ACHN (cell line): ENCODE measurements at places on chromosomes 7 and 10.

GRCh38 chr7:74007242-74007567 lies 20.8 kb upstream of the ELN start:
- DNase-seq = no peak

DNA sequence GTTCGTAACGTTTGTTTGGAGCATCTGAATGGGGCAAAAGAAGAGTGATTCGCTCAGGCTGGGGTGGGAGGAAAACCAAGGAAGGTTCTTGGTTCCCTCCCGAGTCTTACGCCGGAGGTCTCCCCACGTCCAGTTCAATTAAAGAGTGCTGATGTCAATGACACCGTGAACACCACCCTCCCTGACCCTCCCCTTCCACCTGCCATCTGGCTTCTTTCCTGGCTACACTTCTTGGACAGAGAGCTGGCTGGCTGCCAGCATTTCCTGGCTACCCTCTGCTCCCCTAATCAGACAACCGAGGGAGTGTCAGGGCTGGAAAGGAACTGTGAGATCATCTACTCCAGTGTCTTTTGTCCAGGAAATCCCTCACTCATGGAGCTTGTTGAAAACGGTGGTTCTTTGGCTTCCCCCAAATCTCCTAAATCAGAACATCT lies 24.1 kb upstream of the FFAR4 start:
- no peak for DNase-seq

- no peak for DNase-seq
Measured at GRCh38 chr7:87075671-87076404, 16.4 kb upstream of the ELAPOR2 start.

GRCh38 chr7:48875045-48875916 lies 49.1 kb upstream of the CDC14C start:
- DNase-seq = peak; percentile 53

- DNase-seq = peak; percentile 53
Measured at GRCh38 chr10:44386546-44387052, 1.7 kb upstream of the CXCL12 start.

GRCh38 chr7:157684157-157684908 lies 347.5 kb downstream of the DNAJB6 start:
- no peak for DNase-seq

- no peak for DNase-seq
Measured at GRCh38 chr10:6592080-6592479, 12.0 kb upstream of the PRKCQ start.

- DNase-seq = peak; percentile 11
Measured at GRCh38 chr7:17274551-17275245, 23.8 kb upstream of the AHR start.

DNA sequence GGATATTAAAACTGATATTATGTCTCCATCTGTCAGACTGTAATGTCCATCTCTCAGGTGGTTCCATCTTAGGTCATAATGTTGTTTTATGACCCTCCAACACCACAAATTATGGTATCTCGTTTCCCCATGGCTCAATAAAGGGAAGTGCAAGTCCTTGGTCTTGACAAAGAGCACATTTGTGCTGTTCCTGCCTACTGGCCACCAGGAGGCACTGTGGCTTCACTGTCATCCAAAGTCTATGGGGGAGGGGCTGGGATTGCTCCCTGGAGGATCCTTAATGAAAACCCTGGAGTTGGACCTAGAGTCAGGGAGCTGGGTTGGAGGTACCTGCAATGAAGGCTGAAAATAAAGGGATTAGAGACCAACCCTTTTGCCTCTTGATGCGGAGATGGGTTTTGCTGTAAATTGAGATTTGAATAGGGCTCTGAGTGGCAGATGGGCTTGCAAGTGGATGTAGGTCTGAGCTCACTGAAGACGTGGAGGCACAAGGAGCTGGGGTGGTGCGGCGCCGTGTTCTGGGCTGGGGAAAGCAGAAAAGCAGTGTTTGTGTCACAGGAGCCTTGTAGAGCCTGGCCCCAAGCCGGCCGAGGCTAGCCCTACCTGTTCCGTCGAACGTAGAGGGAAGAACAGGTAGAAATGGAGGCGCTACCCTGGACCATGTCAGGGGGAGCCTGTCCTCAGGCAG lies 180.5 kb upstream of the PRSS58 start:
- DNase-seq = peak; percentile 73

GRCh38 chr7:152683297-152683696 lies 7.4 kb upstream of the XRCC2 start:
- DNase-seq = no peak

GRCh38 chr10:50615658-50616057 lies 8.1 kb downstream of the SGMS1 start:
- DNase-seq = no peak

DNA sequence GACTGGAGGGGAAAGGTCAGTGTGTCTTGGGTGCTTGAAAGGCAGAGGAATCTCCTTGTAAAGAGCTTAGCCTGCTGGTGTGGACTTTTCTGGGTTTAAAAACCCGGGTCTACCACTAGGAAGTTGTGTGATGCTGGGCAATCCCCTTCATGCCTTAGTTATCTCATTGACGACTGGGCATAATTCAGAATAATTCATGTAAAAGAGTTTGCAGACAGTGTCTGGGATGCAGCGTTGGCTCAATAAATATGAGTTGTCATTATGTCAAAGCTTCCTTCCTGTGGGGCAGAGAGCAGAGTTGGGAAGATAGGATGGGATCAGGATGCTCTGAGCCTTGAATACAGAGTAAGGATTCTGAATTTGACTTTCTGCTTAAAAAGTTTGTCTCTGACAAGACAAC lies 196.4 kb downstream of the ADRA2A start:
- DNase-seq = no peak

DNA sequence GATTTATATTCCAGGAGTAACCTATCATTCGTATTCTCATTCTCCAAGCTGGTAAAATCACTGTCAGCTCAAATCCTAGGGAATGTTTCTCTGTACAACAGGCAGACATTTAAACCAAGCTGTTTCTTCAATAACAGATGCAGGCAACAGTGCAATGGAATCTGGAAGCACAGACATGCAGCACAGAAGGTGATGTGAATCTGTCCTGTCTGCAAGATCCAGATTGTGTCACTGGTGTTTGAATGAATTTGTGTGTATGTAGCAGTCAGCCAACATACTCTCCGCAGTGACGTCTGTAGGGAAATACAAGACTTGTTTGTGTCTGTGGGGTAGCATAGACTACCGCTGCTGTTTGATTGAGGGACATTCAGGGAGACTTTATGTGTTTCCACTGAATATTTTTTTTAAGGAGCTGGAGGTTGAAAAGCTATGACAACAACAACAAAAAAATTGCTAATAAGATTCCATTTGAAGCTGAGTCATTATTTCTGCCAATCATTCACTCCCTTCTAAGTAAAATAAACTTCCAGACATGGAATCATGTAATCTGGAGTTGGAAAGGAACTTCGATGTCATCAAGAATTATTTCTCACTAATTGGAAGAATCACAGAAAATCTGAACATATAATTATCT lies 122.9 kb upstream of the MYO3A start:
- no peak for DNase-seq

DNA sequence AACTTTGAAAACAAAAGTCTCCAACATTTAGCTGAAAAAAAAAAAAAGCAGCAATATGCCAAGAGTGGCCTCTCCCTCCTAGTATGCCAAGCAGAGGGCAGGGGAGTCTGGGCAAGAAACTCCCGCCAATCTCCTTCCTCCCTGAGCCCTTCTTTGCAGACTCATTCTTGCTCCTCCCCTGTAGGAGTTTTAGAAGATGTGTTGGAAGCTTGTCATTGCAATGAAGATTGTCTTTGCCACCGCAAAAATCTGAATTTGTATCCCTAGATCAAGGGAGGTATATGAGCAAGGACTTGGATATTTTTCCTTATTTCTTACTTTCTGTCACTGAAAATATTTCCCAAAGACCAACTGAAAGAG lies 2.6 kb upstream of the TNS3 start:
- no peak for DNase-seq

DNA sequence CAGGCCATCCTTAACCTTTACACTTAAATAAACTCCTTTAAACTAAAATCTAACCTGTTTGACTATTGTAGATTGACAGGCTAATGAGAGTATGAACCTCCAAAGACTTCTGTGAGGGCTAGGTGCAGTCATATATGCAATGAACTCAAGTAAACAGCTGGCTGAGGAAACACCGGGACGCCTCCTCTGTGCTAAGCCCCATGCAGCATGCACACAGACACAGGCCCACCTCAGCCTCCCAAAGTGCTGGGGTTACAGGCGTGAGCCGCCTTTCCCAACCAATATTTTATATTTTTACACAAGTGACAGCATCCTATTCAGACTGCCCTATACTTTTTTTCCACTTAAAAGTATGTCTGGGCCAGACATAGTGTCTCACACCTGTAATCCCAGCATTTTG lies 1.5 kb upstream of the FXYD4 start:
- DNase-seq = no peak

- DNase-seq = no peak
Measured at GRCh38 chr10:22305721-22306120, 10.5 kb upstream of the COMMD3 start.

DNA sequence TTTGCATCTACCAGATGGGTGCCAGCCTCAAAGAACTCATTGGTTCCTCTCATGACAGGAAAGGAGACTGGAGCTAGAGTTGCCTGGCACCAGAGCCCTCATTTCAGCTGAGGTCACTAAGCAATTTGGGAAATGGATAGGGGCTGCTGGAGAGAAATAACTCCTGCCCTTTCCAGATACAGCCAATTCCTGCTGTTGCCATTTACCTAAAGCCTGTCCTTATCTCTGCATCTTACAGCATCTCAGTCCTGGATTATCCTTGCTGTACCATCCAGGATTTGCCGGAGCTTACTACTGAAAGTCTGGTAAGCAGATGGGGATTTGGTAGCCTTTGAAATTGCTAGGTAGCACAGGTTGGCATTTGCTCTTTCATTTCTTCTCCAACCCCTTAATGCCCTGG lies 31.9 kb upstream of the SMKR1 start:
- DNase-seq = no peak

DNA sequence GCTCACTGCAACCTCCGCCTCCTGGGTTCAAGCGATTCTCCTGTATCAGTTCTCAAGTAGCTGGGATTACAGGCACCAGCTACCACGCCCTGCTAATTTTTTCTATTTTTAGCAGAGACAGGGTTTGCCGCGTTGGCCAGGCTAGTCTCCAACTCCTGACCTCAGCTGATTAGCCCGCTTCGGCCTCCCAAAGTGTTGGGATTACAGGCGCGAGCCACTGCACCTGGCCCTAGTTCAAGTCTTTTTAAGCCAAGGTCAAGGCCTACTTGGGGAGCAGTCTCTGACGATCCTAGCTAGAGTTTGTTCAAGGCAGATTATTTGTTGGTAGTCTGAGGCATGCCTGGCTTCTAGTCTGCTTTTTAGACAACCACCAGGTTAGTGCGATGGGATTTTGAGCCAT lies 709.5 kb upstream of the COBL start:
- DNase-seq = no peak

DNA sequence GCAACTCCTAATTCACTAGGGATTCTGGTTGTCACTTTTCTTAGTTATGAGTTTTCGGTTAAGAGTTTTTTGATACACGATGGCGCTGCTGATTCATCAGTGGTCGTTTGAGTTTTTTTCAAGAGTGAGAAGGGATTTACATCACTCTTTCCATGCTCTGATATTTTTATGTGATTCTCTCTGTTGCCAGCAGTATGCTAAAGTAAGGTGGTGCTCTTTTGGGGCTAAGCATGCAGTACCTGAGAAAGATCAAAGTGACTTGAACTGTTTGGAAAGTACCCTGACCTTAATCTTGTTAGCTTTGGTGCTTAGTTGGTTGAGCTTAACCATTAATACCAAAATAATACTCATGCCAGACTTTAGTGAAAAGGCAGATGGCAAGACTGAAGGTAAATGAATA lies 28.1 kb downstream of the STAMBPL1 start:
- DNase-seq = no peak

DNA sequence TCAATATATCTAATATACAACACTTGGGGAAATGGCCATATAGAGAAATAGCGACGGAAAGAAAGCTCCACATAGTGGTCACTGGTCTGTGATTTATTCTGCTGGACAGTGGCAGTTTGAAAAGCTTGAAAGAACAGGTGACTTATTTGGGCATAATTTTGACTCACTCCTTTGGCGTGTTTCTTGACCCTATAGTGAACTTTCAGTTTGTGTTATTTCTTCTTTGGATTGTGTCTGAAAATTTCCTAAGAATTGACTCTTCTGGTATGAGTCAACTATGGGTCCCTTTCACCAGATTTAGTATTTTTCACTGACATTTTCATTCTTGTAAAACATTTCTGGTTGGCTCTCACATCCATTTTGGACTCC lies 25.8 kb upstream of the IMMP2L start:
- peak; percentile 19 for DNase-seq

DNA sequence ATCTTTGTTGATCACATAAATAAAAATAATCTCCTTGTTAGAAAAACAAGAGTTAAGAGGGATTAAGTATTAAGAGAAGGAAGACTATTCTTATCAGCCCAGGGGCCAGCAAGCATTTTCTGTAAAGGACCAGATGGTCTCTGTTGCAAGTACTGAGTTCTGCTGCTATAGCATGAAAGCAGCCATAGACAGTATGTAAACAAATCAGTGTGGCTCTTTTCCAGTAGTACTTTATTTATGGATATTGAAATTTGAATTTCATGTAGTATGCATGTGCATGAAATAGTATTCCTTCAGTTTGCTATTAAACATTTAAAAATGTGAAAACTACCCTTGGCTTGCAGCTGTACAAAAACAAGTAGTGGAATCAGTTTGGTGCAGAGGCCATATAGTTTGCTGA lies 81.7 kb downstream of the STK31 start:
- DNase-seq = no peak

GRCh38 chr7:123682690-123683089 lies 27.0 kb downstream of the LMOD2 start:
- DNase-seq = peak; percentile 80

GRCh38 chr10:77877441-77878344 lies 48.9 kb downstream of the DLG5 start:
- DNase-seq = no peak

- no peak for DNase-seq
Measured at GRCh38 chr7:116986611-116987565, 33.6 kb downstream of the ST7 start.

DNA sequence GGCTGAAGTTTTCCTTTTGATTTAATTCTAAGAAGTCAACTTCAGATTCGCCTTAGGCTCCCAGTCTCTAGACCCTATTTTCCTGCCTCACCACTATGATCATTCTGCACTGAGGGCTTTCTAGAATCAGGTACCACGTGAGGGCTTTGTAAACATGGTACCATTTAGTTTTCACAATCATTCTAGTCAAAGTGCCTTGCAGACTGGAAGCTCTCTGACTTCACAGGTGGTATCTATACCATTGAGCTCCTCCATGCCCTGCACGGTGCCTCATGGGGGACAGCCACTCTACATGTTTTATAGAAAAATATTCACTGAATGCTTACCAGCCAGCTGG lies 106.5 kb downstream of the ABLIM1 start:
- no peak for DNase-seq

GRCh38 chr7:20216406-20217036 lies 663 bp downstream of the MACC1 start:
- DNase-seq = no peak

GRCh38 chr10:128861018-128861901 lies 605.8 kb upstream of the MGMT start:
- DNase-seq = no peak
